Erythroblast (primary cell): ENCODE measurements at places on chromosomes 12 and 14.

DNA sequence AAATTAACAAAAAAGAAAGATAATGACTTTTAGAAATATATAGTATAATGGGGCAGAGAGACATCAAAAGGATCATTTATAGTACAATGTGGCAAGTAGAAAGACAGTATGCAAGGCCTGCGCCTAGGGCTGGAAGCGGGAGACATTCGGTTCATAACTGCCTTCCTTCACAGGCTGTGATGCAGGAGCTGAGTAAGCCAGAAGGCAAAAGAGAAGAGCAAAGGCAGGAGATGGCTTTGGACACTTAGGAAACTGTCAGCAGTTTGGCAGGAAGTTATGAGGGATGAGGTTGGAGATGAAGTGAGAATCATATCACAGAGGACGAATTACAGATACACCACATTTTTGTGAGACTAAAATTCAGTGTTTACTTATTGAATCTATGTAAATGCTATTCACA, 97.8 kb downstream of the EPS8 start:
- no peak for DNase-seq

DNA sequence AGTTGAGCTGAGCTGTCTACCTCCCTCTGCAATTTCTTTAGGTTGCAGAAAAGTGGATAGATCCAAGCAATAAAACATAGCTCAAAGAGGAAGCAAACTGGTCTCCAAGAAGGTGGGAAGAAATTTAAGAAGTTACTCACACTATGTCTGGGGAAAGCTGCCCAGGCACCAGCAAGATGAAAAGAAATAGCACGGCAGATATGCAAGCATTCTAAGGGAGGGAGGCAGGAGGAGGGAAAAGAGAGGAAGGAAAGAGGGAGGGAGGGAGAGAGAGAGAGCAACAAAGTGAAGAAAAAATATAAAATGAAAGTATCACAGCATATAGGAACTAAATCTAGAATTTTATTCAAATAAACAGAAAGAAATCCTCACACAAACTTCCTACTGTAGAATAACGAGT, 240.7 kb downstream of the APAF1 start:
- DNase-seq: no peak

DNA sequence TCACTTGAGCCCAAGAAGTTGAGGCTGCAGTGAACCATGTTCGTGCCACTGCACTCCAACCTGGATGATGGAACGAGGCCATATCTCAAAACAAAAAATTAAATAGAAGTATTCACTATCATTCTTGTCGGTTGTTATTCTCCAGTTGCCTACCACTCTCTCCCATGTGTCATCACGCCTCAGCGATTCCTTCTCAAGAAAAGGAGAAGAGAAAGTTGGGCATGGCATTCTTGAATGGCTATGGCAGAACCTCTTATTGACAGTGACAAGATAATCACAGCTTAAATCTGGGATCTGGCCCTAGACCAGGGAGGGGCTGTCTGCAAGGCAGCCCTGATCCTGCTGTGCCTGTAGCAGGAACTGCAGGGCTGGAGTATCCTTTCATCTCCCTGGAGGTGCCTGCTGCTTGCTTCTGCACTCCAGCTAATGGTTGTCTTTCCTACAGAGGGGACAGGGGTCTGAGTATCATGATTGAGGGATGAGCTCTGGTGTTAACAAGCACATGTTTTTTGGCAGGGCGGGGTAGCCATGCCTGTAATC, 12.8 kb upstream of the MLEC start:
- DNase-seq: no peak

- peak; percentile 57 for DNase-seq
Measured at GRCh38 chr14:69647213-69647612, 35.8 kb downstream of the SUSD6 start.

DNA sequence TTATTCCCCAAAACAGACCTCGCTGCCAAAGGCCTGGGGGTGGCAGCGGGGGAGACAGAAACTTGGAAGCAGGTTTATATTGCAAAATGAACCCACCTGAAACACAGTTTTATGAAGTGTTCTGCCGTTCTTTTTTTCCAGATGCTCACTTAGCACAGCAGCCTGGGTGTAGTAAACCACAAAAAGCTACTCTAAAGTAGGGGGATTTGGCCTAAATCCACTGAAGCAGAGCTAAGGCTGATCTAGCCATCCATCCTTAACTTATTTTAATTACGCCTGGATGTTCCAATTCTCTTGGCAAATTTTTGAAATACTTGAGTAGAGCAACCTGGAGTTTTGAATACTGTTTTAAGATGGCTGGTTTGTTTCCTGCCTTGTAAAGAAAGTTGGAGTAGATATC, 121.2 kb downstream of the GPR135 start:
- DNase-seq: no peak

- DNase-seq: no peak
Measured at GRCh38 chr12:109944561-109945359, 44.7 kb downstream of the TCHP start.

- DNase-seq: no peak
Measured at GRCh38 chr12:40892528-40892927, 200.3 kb downstream of the CNTN1 start.
